Left lung (tissue), 14 donors: ENCODE measurements at places on chromosomes 5 and 9.

GRCh38 chr5:122515709-122516431 is 203.8 kb downstream of the SNCAIP start:
- peak; percentile 38 for DNase-seq

- DNase-seq, result no peak
These were observed 527.8 kb downstream of the MTRR start for GRCh38 chr5:8396756-8397155.

GRCh38 chr9:89877051-89878002 is 272.5 kb downstream of the GADD45G start:
- DNase-seq, result peak; percentile 13

GRCh38 chr5:139403418-139403786 is 487 bp downstream of the SPATA24 start:
- no peak for DNase-seq
